ENCODE measurements at places on chromosomes 6 and 20.

DNA sequence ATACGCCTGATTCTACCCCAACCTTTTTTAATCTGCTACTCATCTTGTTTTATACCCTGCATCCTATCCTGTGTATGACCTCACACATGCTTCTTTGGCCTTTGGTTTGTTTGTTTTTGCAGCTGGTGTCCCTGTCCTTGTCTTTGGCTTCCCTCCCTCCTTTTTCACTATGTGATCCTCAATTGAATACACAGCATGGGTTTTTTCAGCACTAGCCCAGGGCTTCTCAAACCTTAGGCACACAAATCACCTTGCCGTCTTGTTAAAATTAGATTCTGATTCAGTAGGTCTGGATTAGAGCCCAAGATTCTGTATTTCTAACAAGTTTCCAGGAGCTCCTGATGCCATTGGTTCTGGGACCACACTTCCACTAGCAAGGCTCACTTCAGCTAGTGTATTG is 321.5 kb upstream of the MAN1A1 start:
- no peak for DNase-seq

DNA sequence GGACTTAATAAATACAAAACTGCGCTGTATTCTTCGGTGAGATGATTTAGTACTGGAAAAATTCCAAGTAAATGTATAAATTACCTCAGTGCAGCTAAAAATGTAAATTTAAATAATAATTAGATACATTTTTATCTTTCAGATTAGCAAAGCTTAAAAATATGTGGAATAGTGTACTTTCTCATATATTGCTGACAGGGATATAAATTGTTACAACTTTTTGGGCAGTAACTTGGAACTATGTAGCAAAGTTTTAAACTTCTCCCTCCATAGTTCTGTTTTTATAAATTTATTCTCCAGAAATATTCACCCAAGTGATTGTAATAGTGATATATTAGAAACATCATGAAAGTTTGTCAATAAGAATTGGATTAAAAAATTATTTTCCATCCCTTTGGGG is 384.6 kb upstream of the CITED2 start:
- DNase-seq: no peak

DNA sequence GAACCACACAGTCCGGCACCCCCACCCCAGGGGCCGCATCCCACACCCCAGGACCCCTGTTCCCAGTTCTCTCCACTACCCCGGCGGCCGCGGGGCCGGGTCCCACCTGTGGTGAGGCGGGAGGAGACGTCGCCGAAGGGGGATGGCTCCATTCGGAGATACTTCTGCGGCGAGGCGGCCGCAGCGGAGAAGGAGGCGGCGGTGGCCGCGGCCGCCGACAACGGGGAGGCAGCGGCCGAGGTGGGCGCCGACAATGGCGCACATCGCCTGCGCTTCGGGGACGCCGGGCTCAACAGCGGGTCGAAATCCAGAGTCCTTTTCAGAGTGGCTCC is 723 bp downstream of the AKIRIN2 start:
- peak; percentile 20 for DNase-seq

DNA sequence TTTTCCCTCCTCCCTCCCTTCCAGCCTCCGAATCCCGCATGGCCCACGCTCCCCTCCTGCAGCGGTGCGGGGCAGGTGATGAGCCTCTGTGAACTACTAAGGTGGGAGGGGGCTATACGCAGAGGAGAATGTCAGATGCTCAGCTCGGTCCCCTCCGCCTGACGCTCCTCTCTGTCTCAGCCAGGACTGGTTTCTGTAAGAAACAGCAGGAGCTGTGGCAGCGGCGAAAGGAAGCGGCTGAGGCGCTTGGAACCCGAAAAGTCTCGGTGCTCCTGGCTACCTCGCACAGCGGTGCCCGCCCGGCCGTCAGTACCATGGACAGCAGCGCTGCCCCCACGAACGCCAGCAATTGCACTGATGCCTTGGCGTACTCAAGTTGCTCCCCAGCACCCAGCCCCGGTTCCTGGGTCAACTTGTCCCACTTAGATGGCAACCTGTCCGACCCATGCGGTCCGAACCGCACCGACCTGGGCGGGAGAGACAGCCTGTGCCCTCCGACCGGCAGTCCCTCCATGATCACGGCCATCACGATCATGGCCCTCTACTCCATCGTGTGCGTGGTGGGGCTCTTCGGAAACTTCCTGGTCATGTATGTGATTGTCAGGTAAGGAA is at the start of gene OPRM1:
Gene OPRM1 (plus strand): TSS at position 10 of the 612 bp plus-strand sequence. CDS start 305 bp downstream, at position 315.
- no peak for DNase-seq

GRCh38 chr6:5102267-5102970 is 17.3 kb downstream of the PPP1R3G start:
- DNase-seq: no peak

GRCh38 chr6:43736211-43736786 is 33.7 kb upstream of the VEGFA start:
- no peak for DNase-seq

- no peak for DNase-seq
Observed at GRCh38 chr6:54632984-54633565, 213.5 kb upstream of the FAM83B start.

GRCh38 chr20:47956268-47956995 is 171.2 kb upstream of the SULF2 start:
- no peak for DNase-seq

- DNase-seq: no peak
Observed at GRCh38 chr6:99603421-99604165, 3.0 kb upstream of the PRDM13 start.

GRCh38 chr6:109467696-109468095 is 12.1 kb upstream of the MICAL1 start:
- DNase-seq: no peak

GRCh38 chr20:46307139-46307998 is 929 bp downstream of the CDH22 start:
- DNase-seq: peak; percentile 76

All from activated CD8-positive, alpha-beta memory T cell treated with anti-CD3 and anti-CD28 coated beads, Interleukin-2, amount 50 U/mL, for 4 hours (primary cell).